ENCODE measurements at places on chromosomes 4 and X.

- no peak for DNase-seq
Measured at GRCh38 chrX:70079297-70079696, 17.0 kb downstream of the OTUD6A start.

GRCh38 chrX:24658421-24658820 lies 11.3 kb upstream of the PCYT1B start:
- no peak for DNase-seq

- no peak for DNase-seq
Measured at GRCh38 chr4:48778431-48779094, 1.5 kb downstream of the FRYL start.

GRCh38 chrX:121052122-121052521 lies 4.7 kb downstream of the GLUD2 start:
- no peak for DNase-seq

DNA sequence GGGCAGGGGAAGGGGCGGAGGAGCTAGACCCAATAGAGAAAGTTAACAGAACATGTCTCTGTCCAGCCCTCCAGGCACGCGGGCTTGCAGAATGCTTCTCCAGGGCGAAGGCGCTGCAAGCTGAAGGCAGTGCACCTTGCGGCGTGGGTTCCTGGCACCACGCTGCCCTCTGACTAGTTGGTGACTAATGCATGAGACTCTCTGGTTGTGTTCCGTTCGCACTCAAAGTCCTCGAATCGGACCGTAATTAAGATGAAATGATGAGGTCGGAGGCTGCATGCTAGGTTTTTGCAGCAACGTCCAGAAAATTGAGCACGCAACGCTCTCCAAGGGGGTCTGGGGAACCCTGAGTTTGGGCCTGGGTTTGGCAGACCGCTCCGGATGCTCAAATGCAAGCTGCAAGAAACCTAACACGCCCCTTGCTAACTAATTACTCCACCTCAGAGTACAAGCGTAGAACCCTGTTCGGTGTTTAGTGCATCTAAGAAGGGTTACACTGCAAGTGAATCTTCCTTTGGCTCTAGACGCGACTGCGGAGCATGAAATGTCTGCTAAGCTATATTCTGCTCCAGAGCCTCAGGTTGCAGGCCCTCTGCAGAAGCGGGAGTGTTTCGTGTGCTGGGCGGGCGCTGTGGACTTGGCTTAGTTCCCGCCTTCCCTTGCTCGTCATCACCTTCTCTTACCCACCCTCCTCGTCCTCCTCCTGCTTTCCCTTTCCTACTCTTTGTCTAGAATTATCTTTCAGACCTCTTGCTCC lies 57.1 kb upstream of the NKAP start:
- no peak for DNase-seq
